ENCODE measurements at places on chromosomes 16 and 17.

DNA sequence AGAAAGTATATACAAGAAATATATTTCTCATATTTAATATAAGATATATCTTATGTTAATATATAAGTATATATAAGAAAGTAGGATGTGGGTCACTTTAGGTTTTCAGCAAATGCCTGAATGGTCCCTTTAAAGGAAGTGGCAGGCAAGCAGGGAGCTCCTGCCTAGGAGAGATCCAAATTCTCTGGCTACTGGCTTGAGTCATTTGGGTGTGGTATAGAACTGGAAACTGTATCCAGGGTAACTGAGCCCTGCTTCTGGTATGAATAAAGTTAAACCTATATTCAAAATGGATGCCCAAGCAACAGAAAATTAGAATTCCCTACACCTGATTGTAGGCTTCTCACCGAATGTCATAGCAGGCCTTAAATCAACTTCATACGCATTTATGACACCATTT lies 144.4 kb downstream of the ZNF18 start:
- DNase-seq: no peak

GRCh38 chr17:61323003-61323908 lies 76.4 kb upstream of the TBX2 start:
- no peak for DNase-seq

- no peak for DNase-seq
Measured at GRCh38 chr17:13355054-13355453, 246.7 kb downstream of the HS3ST3A1 start.

- DNase-seq: no peak
Measured at GRCh38 chr17:11671126-11671525, 72.9 kb downstream of the DNAH9 start.

DNA sequence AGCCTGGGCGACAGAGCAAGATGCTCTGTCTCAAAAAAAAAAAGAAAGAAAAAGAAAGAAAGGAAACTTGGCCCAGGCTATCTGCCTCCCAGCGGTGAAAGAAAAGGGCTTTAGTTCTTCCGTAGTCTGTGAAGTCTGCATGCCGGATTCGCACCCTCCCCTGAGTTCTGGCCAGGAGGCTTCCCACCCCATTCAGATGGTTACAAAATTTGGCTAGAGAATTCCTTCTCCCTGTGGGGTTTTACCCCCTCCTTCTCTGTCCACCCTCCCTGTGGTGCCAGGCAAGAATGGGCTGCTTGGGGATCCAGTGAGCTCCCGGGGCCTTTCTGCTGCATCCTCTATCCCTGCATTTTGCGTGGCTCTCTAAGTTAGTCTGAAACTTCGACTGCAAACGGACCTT lies 37.8 kb downstream of the PAFAH1B1 start:
- DNase-seq: no peak

GRCh38 chr16:2739625-2740430 lies 12.6 kb upstream of the SRRM2 start:
- no peak for DNase-seq

- DNase-seq: no peak
Measured at GRCh38 chr17:74172700-74173099, 30.8 kb upstream of the RPL38 start.

- no peak for DNase-seq
Measured at GRCh38 chr17:9467518-9467917, 108.1 kb downstream of the STX8 start.

DNA sequence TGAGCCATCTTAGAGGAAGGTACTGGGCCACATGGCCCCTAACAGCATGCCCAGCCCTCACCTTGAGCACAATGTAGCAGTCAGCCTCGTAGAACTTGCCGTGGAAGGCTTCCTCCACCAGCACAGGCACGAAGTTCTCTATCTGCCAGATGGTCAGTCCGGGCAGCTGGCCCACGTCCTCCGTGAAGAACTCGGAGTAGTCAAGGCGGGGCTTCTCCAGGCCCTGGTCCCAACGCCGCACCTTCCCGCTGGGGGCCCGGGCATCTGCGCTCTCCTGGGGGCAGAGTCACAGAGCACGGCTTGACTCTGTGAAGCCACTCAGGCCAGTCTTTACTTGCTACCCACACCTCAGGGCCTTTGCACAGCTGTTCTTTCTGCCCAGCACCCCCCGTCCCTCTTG lies 7.3 kb downstream of the FLII start:
- DNase-seq: no peak

DNA sequence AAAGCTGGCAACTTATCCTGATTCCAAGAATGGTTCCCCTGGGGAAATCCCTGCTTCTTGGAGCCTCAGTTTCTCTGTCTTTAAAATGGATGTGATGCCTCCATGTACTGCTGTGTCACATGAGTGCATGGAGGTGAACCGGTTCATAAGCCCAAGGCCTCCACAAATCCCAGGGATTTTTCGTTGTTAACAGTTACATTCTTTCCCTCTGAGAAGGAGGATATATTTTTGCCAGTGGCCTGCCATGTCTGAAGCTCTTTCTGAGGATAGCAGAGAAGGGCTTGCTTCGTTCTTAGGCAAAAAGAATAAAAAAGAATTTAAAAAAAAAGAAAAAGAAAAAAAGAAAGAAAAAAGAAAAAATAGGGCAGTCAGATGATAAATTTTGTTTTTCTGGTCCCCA lies 52.2 kb upstream of the CIBAR2 start:
- no peak for DNase-seq

GRCh38 chr16:52471650-52472370 lies 75.1 kb downstream of the TOX3 start:
- DNase-seq: no peak

DNA sequence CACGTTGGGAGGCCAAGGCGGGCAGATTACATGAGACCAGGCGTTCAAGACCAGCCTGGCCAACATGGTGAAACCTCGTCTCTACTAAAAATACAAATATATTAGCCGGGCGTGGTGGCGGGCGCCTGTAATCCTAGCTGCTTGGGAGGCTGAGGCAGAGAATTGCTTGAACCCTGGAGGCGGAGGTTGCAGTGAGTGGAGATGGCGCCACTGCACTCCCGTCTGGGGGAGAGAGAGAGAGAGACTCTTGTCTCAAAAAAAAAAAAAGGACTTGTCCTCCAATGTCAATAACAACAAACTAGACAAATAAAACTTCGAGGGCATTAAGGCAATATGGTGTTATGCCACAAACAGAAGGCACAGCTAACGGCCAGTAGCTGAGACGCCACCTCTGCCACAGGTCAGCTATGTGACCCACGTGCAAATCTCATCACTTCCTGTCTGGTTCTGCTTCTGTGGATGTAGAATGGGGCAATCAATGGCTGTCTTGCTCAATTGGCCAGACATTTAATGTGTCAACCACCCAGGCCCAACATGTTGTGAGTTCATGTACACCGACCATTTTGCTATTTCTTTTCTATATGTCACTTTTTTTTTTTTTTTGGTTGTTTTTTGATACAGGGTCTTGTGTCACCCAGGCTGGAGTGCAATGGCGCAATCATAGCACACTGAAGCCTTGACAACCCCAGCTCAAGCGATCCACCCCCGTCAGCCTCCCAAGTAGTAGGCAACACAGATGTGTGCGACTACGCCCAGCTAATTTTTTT lies 834 bp upstream of the TXNDC11 start:
- DNase-seq: no peak

DNA sequence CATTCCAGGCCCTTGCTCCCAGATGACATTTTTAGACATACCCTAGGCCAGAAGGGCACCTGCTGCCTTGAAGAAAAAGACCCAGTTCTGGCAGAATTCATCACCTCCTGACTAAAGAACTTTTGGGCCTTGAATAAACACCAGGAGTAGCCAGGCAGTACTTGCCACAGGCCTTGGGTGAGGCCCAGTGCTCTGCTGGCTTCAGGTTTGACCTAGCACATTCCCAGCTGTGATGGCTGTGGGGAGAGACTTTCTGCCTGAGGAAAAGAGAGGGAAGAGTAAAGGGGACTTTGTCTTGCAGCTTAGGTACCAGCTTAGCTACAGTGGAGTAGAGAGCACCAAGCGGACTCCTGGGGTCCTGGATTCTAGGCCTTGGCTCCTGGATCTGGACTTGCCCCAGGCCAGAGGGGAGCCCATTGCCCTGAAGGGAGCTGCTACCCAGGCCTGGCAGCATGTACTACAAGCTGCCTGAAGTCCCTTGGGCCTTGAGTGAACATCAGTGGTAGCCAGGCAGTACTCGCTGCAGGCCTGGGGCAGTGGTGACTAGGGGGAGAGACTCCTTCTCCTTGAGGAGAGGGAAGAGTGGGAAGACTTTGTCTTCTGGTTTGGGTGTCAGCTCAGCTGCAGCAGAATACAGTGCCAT lies 44.3 kb downstream of the ABCA8 start:
- no peak for DNase-seq

- no peak for DNase-seq
Measured at GRCh38 chr16:17273142-17273561, 197.6 kb downstream of the XYLT1 start.

DNA sequence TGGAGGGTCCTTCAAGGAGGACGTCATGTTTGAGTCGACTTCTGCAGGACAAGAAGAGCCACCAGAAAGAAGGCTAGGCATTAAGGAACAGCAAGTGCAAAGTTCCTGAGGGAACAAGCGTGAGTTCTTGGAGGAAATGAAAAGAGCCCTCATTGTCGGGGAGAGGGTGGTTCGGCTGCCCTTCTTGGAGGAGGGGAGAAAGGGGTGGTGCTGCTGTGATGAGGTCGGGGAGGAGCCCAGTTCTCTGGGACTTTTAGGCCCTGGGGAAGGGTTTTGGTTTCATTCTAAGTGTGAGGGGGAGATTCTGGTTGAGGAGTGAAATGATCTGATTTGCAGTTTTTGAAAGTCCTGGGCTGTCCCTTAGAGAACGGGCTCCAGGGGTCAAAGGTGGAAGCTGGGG lies 4.1 kb downstream of the BICDL2 start:
- no peak for DNase-seq

DNA sequence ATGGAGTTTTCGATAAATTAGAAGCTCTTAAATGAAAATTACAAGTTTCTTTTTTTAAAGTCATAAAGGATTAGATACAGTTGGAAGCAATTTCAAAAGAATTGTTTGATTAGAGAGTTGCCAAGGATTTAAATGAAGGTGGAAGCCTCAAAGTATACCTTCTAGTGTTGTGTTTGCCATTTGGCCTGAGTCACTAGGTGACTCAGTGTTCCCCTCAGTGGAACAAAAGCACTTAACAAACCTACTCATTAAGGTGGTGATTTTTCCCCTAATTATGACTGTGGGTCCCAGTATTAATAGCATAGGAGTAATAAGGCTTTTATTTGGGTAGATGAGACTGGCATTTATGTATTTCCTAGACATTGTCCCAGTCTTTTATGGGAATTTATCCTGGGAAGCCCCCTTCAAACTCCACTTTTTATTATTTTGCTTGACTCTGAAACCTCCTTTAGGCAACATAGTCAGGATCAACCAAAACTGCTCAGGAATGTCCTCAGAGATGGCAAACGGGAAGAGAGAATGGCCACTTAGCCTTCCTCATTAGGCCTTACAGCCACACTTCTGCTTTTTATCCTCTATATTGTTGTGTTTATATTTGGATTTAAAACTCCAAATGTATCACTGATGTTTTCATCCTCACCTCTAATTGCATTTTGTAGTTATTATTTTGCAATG lies 161.0 kb downstream of the FTO start:
- no peak for DNase-seq

GRCh38 chr17:82157046-82158035 lies 55.3 kb downstream of the CCDC57 start:
- DNase-seq: no peak

Measured in anterior cingulate cortex (tissue), 58 donors.